Stimulated activated CD8-positive, alpha-beta memory T cell treated with anti-CD3 and anti-CD28 coated beads, Interleukin-2, amount 100 ng/mL, for 1 hour (primary cell): ENCODE measurements at places on chromosomes 13 and 19.
A peak's percentile ranks its signal among the peaks of the same experiment; 100 is the strongest.

DNA sequence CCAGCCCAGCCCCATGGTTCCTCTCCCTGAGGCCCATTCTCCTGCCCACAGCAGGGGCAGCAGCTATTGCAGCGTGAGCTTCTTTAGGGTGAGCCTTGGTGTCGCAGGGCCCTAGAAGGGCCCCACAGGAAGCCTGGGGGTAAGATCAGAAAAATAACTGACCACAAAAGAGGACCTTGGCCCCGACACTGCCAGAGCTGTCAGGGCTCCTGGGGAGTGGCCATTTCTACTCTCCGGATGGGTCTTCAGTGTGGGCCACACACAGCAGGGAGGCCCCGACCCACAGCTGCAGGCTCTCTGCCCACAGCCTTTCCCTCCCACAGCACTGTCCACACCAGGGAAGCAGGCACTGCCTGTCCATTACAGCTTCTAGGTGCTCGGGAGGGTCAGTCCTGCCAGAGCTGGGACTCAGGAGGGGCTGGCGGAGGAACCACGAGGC lies 3.5 kb upstream of the SIGLEC8 start:
- no peak for DNase-seq

GRCh38 chr19:765179-765738 lies 14.3 kb downstream of the MISP start:
- DNase-seq = no peak

GRCh38 chr13:113187883-113188665 lies 20.4 kb downstream of the PCID2 start:
- DNase-seq = no peak

GRCh38 chr19:3234800-3235199 lies 10.3 kb downstream of the CELF5 start:
- no peak for DNase-seq

- no peak for DNase-seq
These were observed 7.1 kb upstream of the RAB20 start for GRCh38 chr13:110568612-110569011.

DNA sequence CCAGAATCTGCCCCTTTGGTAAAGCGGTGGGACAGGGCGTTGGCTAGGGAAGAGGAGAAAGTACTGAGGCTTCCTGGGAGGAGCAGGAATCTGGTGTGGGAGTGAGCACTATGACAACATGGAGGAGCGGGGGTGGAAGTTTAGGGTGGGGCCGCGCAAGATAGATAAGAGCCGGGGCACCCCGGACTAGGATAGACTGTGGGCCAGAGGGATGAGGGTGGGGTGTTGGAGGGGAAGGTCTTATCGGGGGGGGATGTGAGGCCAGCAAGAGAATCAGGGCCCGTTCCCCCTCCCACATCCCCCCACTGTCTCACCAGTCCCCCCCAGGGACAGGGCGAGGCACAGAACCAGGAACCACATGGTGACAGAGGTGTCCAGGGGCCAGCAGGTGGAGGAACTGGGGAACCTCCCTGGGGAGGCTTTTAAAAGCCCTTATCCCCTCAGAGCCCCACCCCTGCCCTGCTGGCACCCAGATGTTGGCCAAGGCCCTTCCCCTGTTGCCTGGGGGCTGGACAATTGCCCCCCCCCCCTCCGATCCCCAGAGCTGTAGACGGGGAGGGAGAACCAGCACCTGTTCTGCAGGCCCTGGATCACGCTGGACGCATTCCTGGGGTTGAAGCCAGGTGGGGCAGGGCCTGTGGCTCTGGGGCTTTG lies at the start of gene KLK1:
TSS of gene KLK1 (minus strand) at position 399 of the 654 bp plus-strand sequence. CDS start at position 360, 39 bp downstream.
- DNase-seq = no peak

DNA sequence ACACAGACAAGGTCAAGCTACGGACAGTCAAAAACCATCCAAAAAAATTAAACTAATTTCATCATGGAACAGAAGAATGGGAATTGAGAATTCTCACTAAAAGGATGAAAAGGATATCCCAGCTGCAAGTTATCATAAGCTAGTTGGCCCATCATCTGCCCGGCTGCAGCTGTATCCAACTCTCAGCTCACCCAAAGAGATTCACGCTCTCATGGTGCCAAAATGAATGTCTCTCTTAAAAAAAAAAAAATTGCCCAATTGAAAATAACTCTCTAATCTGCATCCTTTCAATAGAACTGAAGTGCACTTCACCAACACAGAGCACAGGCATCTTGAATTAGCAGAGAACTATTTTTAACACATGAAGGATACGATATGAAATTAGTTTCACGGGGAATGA lies 20.0 kb downstream of the ENOX1 start:
- DNase-seq = no peak

DNA sequence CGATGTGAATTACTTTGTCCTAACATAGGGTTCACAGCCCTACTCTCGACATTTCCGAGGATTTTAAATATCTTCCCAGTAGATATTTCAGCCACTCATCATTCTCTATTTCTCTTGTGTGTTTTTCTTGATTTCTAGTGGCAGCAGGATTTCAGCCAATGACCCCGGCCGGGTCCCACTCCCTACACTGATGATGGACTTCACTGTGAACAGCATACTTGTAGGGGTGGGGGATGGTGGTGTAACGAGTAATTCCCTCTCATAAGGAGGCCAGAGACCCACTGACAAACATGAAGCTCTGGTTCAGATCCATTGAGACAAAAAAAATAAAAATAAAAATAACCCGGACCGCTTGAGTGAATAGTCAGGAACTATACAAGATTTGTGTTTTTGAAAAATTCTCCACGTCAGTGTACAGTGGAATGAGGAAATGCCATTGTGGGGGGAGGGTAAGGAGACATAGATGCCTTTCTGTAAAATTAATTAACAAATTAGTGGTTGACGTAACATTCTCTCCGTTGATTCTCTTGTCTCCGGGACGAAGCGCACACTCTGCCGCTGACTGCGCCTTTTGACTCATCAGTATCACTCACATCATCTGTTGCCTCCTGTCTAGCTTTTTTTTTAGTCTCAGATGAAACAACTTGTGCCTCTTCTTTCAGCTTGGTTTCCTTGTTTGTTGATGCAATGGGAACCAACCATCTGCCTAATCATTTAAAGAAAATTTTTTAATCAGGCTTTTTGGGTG lies 48.8 kb upstream of the IRS2 start:
- DNase-seq = no peak

DNA sequence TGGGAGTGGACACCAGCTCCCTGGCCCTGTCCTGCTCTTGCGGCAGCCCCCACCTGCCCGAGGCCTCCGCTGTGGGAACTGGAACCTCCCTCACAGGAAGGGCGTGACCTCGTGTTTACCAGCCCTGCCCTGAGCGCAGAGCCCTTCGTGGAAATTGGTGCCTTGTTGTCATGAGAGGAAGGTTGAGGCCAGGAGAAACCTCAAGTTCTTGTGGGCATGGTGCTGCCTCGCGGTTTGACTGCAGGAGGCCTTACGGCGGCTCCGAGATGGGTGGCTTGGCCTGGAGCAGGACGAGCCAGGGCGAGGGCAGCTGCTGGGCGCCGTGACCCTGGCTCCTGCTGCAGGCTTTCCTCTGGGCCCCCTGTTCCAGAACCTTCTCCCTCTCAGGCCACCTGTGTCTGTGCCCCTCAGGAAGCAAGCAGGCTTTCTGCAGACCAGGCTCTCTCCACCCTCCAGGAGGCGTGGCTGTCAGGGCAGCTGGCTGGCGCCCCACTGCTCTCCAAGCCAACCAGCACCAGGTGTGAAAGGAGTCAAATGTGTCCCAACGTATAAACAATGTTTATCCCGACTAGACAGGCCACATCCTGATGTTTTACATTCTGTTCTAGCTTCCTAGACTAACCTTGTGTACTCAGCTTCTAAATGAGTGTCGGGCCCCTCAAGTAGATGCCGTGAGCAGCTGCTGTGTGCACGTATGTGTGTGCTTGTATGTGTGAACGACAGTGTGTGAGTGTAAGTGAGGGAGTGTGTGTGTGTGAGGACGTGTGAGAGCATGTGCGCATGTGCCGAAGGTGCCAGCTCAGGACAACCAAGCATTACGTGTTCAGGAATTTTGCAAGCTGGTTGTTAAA lies 10.4 kb upstream of the RASA3 start:
- peak; percentile 62 for DNase-seq

- DNase-seq = no peak
These were observed 69.5 kb upstream of the ANKRD10 start for GRCh38 chr13:110984381-110984780.

DNA sequence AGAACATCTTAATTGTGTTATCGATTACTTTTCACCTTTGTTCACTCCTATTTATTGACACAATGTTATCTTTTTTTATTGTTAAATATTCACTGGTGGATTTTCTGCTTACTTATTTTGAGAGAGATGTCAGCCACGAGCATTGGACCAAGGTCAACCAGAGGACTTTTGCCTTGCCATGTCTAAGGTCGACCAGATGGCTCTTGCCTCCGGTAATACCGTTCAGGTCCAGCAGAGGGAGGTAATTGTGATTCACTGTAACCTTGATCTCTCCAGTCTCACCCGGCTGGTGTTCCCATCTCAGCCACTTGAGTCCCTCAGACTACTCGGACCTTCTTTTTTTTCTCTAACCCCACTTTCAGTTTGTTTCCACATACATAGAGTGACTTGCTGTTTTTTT lies 1438.1 kb downstream of the UQCRFS1 start:
- DNase-seq = no peak

GRCh38 chr19:41934849-41935374 lies 6.7 kb upstream of the ERFL start:
- peak; percentile 60 for DNase-seq

DNA sequence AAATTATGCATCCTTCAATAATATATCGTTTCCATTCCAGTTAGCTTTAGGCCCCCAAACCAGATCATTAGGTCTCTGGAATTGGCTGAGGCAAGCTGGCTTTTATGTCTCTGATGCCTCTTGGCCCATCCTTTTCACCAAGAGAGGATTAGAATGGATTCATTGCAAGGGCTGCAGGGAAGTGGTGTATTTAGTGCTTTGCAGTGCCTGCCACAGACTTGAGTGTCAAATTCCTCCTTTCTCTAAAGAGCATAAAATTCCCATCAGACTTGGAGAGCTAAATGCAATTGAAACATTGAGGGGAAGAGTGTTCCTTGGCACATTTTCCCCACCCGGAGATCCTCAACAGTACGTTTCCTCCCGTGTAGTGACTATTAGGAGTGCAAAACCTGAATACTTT lies 302.6 kb downstream of the ATP8A2 start:
- no peak for DNase-seq

GRCh38 chr13:40758811-40759210 lies 12.2 kb downstream of the MRPS31 start:
- no peak for DNase-seq

GRCh38 chr13:45821811-45822210 lies 29.7 kb downstream of the SIAH3 start:
- DNase-seq = no peak

- no peak for DNase-seq
These were observed 61.1 kb downstream of the SACS start for GRCh38 chr13:23372264-23372906.

- peak; percentile 91 for DNase-seq
These were observed at the start of gene ERF for GRCh38 chr19:42254850-42255765. Gene ERF, minus strand, starts transcription at chr19:42255128. Its CDS starts 129 bp downstream, at chr19:42254999.

GRCh38 chr19:8208119-8208921 lies 850 bp upstream of the CERS4 start:
- DNase-seq = no peak

DNA sequence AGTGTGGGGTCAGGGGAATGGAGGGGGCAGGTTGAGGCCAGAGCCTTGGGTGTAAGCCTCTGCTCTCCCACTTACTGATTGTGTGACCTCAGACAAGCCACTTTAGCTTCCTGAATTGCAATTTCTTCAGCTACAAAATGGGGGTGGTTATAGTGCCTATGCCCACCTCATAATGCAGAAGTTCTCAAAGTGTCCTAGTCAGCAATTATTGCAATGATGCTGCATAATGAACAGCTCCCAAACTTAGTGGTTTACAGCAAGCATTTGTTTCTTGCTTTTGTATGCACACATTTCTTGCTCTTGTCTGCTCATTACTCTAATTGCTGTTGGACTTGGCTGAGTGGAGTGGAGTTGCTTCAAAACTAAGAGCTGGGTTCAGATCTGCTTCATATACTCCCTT lies 36.0 kb downstream of the CYP4F22 start:
- DNase-seq = no peak

- no peak for DNase-seq
These were observed 19.5 kb downstream of the RASA3 start for GRCh38 chr13:114112826-114113322.

GRCh38 chr13:26606631-26607030 lies 49.1 kb downstream of the WASF3 start:
- no peak for DNase-seq

DNA sequence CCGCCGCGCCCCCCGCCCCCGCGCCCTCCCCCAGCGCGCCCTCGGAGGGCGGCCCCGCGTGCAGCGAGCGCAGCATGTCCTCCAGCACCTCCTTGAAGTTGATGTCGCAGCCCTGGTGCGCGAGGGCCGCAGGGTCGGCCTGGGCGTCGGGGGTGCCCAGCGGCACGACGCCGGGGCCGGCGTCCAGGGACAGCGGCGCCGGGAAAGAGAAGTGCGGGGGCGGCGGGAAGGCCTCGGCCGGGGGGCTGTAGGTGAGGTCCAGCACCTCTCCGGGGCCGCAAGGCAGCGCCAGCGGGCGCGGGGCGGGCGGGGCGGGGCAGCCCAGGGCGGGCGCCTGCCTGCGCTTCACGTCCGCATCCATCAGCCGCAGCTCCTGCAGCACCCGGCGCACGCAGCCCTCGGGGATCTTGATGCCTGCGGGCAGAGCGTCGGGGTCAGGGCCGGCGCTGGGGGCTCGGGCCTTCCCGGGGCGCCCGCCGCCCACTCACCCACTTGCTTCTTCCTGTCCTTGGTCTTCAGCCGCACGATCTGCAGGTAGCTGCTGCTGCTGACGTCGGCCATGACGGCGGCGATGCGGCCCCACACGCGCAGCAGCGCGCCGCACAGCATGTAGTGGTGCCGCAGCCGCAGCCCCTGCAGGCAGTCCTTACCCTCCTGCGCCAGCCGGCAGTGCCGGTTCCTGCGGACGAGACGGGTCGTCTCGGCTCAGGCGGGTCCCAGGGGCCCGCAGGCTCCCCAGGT lies 4.7 kb downstream of the GPX4 start:
- no peak for DNase-seq

DNA sequence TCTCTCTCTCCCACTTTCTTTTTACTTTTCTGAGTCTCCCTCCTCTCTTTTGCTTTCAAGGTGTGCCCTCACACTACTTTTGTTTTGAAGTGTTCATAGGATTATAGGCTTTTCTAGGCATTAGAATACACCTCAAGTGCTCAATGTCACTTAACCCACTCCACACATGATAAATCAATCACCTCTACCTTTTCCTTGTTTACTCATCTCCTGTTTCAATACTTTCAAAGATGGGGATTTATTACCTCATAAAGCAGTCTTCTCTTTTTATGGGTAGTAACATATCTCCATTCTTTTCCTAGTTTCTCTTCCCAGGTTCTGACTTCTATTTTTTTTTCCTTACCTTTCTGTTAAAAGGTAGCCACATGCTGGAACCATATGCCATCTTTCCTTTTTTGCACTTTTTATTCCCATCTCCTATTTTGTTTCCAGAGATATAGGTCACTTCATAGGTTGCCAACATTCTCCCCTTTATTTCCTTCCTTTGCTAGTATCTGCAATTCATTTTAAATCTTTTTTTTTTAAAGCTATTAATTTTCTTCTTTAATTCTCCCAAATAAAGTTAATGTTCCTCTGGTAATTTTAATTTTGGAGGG lies 137.6 kb upstream of the SLC10A2 start:
- no peak for DNase-seq
